ENCODE measurements at places on chromosomes 3 and 15.

GRCh38 chr3:85370341-85370740 is 411.6 kb downstream of the CADM2 start:
- no peak for DNase-seq

- no peak for DNase-seq
Observed at GRCh38 chr15:68012911-68013310, 41.2 kb upstream of the PIAS1 start.

DNA sequence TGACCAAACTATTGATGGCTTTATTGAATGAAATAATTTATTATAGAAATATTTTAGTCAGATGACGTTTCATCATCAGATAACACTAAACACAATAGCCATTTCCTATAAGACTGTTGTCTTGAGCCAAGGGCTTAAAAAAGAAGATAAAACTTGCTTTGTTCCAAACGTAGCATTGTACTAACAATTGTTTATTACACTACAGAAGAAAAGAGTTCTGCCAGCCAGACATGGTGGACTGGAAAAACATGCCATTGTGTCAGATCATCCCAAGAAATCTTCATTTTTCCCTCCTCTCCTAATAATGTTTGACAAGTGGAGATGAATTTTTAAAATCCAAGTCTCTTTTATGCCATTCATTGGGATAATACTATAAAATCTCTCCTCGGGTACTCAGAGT is 203.3 kb downstream of the CDIN1 start:
- DNase-seq = no peak

- no peak for DNase-seq
Observed at GRCh38 chr3:30232142-30232541, 374.3 kb upstream of the TGFBR2 start.

GRCh38 chr3:144141496-144141895 is 169.9 kb downstream of the DIPK2A start:
- DNase-seq = no peak

DNA sequence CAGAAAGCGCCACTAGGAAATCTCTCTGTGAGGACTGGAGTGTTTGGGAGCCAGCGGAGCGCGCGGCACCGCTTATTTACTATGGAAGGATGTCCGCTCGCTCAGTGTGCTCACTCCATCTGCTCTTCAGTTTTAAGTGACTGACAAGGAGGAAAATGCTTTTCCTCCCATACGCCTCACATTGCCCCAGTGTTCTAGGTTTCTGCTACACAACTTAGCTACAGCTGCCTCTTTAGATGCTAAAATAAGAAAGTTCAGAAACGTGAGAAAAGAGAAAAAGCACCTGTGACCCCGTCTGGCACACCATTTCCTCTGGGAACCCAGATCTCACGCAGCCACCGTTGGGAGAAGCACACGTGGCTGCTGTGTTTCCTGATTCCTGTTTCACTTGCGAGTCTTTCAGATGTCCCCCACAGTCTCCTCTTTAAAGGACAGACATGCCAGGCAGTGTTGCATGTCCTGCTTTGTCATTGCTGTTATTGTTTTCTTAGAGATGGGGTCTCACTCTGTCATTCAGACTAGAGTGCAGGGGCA is 11.7 kb upstream of the MUSTN1 start:
- no peak for DNase-seq

DNA sequence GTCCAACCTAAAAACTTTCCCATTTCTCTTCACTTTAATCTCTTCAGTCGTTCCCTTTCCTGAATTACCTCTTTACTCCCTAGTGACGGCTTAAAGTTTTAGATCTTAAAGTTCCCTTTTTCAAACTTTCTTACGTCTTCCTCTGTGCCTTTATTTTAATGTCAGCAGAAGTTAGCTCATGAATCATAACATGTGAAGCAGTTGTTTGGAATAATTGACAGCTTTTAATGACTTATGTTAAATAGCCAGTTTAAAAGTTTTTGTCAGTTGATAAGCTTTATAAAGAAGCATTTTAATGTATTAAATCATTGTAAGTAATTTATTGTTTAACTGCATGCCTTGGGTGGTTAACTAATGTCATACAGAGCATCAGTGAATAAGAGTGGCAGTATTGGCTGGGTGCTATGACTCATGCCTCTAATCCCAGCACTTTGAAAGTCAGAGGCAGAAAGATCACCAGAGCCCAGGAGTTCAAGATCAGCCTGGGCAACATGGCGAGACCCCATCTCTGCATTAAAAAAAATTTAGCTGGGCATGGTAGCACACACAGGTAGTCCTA is 33.9 kb downstream of the PIK3CA start:
- DNase-seq = no peak

- no peak for DNase-seq
Observed at GRCh38 chr3:37559461-37559860, 302.2 kb upstream of the CTDSPL start.

DNA sequence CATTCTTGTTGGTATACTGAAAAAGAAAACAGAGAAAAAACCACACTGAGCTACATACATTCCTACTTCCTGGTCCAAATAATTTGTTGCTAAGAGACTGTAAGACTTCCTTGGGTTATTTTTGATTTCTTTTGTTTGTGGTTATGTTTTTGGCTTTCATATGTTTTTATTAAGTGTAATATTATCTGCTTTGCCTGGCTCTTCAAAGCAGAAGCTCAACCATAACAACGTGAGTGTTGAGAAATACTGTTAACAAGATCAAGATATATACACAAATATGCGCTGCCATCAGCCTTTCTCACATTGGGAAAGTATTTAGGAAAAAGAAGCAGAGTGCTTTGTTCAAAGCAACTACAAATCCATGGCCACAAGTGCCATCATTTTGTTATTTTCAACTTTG is 556.2 kb upstream of the CBLB start:
- DNase-seq = no peak

GRCh38 chr3:15110206-15110605 is 11.3 kb upstream of the RBSN start:
- no peak for DNase-seq

DNA sequence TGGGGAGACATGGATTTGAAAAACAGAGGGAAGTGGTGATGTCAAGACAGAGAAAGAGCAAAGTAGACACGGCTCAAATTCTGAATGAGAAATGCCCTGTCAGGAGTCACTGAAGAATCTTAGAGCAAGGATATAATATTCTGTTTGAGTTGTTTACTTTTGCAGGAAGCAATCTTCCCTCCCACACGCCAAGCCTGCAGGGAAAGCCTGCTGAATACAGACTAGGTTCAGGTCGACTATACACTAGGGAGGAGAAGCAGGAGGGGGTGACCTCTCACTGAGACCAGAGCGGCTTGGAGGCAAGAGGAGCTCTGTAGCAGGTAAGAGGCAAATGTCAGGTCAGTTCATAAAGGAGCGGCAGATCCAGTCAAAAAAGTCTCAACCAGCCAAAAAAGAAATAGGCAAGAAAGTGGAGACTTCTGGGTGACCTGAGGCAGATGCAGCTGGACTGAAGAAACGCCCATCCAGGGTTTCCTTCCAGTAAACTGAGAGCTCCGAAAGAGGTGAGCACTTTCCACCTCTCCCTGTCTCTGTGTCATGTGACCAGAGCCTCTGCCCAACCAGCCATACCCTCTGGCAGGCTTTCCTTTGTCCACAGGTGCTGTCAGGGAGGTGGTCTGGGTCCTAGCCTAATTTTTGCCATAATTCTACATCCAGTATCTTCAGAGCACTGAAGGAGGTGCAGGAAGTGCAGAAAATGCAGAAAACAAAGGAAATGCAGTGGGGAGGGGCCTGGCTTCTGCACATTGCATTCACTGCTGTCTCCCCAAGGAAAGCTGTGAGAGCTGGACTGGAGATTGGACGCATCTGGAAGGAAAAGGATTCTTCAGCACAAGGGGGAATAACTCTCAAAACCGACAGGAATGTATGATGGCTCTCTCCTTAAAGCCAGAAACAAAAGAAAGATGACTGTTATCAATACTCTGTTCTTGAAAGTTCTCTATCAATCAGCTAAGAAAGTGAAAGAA is 37.8 kb upstream of the CTXND1 start:
- no peak for DNase-seq

- DNase-seq = no peak
Observed at GRCh38 chr3:150146991-150147761, 176.5 kb upstream of the PFN2 start.

Measured in type B pancreatic cell (in vitro differentiated cells).